ENCODE measurements at places on chromosomes 2 and 18.

DNA sequence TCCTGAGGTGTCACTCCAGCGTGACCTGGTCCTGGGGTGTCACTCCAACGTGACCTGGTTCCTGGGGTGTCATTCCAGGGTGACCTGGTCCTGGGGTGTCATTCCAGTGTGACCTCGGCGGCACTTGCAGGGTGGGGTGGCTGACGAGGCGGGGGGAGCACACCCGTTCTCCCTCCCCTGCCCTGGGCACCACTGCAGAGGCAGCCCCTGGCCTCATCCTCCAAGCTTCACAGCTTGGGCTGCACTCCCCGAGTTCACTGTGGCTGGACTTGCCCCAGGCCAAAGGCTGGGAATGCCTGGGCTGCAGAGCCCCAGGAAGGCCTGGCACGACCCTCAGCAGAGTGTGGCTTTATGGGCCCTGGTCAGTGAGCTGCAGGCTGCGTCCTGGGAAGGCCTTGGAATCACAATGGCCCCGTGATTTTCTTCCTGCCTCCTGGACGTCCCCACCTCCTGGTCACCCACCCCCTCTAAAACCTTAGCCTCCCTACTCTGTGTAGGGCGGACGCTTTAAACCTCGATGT is 88.3 kb downstream of the NFATC1 start:
- peak; percentile 74 for DNase-seq

GRCh38 chr2:11703700-11704099 is 33.7 kb upstream of the NTSR2 start:
- no peak for DNase-seq

DNA sequence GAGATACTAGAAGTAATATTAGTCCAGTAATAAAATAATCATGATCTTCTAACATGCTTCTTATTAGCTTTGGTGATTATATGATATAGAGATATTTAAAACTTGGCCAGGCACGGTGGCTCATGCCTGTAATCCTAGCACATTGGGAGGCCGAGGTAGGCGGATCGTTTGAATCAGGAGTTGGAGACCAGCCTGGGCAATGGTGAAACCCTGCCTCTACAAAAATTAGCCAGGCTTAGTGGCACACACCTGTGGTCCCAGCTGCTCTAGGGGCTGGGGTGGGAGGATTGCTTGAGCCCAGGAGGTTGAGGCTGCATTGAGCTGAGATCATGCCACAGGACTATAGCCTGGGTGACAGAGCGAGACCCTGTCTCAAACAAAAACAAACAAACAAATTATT is 87.0 kb downstream of the WDR7 start:
- no peak for DNase-seq

GRCh38 chr18:3193331-3193730 is 26.4 kb downstream of the MYOM1 start:
- DNase-seq, result no peak

DNA sequence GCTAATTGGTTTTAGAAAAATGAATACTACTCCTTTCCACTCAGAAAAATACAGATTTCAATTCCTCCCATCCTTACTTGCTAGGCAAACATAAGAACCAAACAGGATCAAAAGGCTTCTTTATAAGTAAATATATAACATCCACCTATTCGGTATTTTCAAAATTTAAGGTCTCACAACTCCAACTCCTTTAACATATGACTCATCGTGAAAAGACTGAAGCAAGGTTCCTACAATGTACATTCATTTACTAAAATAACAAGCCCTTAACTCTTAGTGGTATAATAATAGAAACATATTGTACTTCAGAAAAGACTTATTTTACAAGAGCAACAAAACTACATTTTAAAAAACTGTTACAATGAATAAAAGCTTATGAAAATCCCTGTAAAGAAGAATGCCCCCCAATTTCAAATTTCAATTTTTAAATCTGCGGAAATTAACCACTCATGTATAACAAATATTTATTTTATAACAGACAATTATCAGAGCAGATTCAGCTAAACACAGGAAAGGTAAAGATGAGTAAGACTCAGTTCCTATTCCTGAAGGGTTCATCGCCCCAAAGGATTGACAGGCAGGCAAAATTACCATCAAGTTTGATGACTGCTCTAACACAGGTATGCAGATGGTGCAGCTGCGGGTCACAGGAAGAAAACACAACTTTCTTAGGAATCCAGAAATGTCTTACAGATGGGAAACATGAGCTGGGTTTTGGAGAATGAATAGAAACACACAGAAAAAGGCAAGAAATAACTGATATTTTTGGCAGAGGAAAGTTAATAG is 96.4 kb downstream of the COBLL1 start:
- no peak for DNase-seq

- DNase-seq, result no peak
Observed at GRCh38 chr2:192500550-192501200, 305.9 kb upstream of the TMEFF2 start.

GRCh38 chr18:10499230-10499629 is 26.6 kb upstream of the NAPG start:
- no peak for DNase-seq

GRCh38 chr2:226405465-226405864 is 394.2 kb downstream of the IRS1 start:
- no peak for DNase-seq
